ENCODE measurements at places on chromosomes 2 and 18. TPM values are rescaled to one million over a fixed set of nuclear protein-coding genes. Genes with fewer than 3 reads are reported as not detected.
A peak's percentile ranks its signal among the peaks of the same experiment; 100 is the strongest.

GRCh38 chr2:191539068-191539467, 138.9 kb upstream of the NABP1 start:
- peak; percentile 27 for DNase-seq

DNA sequence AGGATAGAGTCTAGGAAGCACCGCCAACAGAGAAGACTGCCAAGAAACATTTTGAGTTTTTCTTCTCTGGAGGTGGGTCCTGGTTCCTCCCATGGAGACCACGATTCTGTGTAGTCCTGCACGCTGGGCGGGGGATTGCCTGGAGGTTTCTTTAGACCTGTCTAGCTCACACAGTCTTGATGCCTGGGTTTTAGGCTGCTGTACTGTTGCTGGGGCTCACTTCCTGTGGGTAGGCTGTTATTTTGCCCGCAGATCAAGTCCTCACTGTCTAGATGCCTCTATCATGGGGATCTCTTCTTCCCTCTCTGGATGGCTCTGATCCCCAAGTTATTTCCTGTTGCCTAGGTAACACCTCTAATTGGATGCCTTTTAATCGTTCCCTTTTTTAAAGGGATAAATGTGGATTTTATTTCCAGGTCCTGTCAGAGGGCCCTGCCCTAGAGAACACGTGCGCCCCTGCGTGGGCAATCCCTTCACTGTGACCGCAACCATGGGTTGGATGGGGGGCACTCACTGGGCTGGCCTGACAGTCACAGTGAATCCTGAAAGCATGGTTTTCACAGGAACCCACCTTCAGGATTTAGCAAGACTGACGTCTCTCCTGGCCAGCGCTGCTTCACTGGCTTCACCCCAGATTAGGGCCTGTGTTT, 115.7 kb downstream of the MSH2 start:
- no peak for DNase-seq

- no peak for DNase-seq
These were observed 46.6 kb upstream of the SLC14A1 start for GRCh38 chr18:45677276-45677807.

DNA sequence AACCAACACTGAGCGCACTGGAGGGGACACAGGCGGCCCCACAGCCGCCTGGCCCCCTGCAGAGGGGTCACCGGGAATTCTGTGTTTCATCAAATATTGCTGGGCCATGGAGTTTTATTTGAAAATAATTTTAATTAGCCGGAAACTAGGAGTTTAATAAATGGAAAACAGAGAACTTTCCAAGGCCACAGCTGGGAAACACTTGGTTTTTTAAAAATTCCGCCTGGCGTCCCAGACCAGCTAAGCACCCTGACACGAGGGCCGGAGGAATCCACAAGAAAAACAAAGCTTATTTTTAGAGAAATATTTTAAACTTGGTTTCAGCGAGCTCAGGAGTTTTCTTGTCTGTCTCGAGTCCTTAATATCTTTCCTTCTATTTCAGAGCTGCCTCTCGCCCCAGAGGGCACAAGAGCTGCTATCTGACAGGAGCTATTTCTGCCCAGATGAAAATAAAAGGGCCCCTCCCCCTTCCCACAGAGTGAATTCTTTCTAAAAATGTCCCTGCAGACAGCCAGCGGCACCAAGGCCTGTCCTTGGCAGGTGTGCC, 8.2 kb downstream of the ZFP36L2 start:
- peak; percentile 76 for DNase-seq

DNA sequence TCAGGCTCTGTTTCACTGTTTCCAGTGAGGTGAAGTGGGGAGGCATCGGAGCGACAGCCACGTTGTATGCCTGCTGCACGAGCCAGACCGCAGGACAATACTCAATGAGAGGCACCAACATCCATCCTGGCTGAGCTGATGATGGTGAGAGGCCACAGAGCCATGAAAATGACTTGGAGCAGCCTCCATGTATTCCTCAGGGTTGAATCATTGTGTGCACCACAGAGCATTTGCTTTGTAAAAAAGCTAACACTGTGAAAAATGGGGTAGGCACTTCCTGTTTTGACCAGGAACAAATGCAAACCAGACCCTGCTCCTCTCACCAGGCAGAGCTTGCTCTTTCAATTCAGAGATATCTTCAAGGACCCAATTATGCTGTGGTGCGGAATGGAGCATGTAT, 87.2 kb downstream of the LPIN1 start:
- DNase-seq = no peak

- DNase-seq = no peak
These were observed 19.9 kb upstream of the TMEM18 start for GRCh38 chr2:696999-697627.

DNA sequence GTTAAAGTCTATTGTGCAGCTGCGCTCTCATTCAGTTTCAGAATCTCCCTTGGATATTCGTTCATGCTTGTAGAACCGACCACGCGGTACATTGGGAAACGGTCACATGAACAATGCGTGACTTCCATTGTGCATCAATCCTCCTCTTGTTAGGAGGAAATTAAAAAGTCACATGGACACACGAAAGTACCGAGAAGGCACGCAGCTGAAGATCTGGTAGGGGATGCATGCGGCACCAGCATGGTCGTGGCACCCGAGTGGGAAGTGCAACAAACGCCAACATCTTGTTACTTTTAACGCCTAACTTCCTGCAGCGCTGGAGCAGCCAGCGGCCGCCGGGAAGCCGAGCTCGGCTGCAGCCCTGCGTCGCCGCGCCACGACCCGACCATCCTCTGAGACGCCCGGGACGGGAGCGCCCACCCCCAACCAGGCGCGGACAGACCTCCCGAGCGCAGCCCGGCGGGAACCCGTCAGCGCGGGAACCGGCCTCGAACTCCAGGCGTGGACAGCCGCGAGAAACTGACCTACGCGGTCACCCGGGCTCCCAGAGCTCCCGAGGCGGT, 412 bp downstream of the OSBPL1A start:
- peak; percentile 70 for DNase-seq

- DNase-seq = no peak
These were observed 77.8 kb upstream of the SETBP1 start for GRCh38 chr18:44602845-44603244.

GRCh38 chr2:134576478-134576877, 142.3 kb downstream of the TMEM163 start:
- no peak for DNase-seq

The ANKRD30BL gene
- 1.7 TPM for total RNA-seq

The PMAIP1 gene
- 13.7 TPM for total RNA-seq

Data from umbilical cord (tissue), 2 donors.